Activated naive CD8-positive, alpha-beta T cell treated with anti-CD3 and anti-CD28 coated beads, Interleukin-2, amount 10 ng/mL, durations not matched to agents 7 days and 5 days (primary cell): ENCODE measurements at places on chromosomes 5 and 9. TPM values are rescaled to one million over a fixed set of nuclear protein-coding genes. Genes with fewer than 3 reads are reported as not detected.

The PCDHB14 gene
- total RNA-seq: 0.06 TPM

The GPR21 gene
- 0.40 TPM for total RNA-seq

The FGF10 gene
- not detected for total RNA-seq

DNA sequence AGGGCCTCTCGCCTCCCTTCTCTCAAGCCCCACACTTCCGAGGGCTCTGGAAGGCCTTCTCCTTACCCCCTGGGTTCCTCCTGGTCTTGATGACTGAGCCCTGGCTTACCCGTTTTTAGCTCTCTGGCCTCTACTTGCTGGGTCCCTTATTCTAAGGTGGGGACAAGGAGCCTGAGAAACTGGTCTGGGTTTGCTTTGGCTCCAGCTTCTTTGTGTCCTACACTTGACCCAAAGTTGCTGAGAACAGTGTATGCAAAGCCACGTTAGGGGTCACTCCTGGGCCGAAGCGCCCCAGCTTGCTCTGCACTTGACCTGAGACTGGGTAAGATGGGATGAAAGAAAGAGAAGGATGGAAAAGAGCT, 788 bp downstream of the ZNF346 start:
- peak; percentile 45 for DNase-seq
- H3K27me3 ChIP-seq: no peaks in the 10 kb centered on the region
- peak overlapping the region; percentile 96 for H3K4me3 ChIP-seq
- peaks cover 14% of the 10 kb centered on the region for H3K36me3 ChIP-seq
- peak overlapping the region; percentile 89 for H3K27ac ChIP-seq

GRCh38 chr5:175484322-175484721, 6.0 kb downstream of the SFXN1 start:
- H3K36me3 ChIP-seq: peaks cover 68% of the 10 kb centered on the region
- H3K4me1 ChIP-seq: peaks cover 78% of the 10 kb centered on the region
- no peak for DNase-seq
- no peaks in the 10 kb centered on the region for H3K27me3 ChIP-seq
- no peak overlapping the region for H3K27ac ChIP-seq

DNA sequence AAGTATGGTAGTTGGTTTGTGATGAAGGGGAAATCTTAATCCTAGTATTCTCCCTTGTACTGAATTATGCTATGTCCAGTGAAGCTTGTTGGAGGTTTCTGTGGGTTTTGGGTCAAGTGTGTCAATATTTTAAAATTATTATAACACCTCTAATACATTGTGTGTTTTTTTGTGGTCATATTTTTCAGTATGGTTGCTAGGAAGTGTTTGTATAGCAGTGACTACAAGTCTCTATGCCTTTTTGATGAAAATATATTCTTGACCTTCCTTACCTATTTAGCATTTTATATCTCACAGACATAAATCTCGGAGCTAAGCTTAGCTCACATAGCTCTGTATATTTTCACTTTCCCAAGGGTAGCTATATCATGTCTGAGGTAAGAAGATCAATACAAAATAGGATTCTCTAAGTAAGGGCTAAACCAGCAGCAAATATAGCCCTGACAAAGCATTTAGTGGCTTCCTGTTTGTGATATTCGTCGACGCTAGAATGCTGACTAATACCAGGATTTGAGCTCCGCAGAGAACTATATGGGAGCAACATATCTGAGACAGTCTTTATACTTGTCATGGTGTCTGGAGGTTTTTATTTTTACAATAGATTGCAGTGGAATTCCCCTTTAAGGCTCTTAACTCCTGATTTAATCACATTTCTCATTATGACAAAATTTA, 82.3 kb downstream of the MACIR start:
- peaks cover 8% of the 10 kb centered on the region for H3K27me3 ChIP-seq
- no peak overlapping the region for H3K27ac ChIP-seq
- no peak for DNase-seq
- H3K4me3 ChIP-seq: no peak overlapping the region
- H3K4me1 ChIP-seq: peaks cover 4% of the 10 kb centered on the region

The PCDHGB4 gene
- total RNA-seq: not detected

- H3K36me3 ChIP-seq: no peaks in the 10 kb centered on the region
- H3K27ac ChIP-seq: no peak overlapping the region
- DNase-seq: no peak
Measured at GRCh38 chr5:59299006-59299405, 594.5 kb downstream of the PDE4D start.
